OCI-M1 (cell line): ENCODE measurements at places on chromosomes 13 and 19.

- no peak for DNase-seq
Observed at GRCh38 chr13:106385654-106386053, 149.8 kb downstream of the EFNB2 start.

- DNase-seq, result no peak
Observed at GRCh38 chr19:55508120-55508519, 19.9 kb downstream of the SSC5D start.

GRCh38 chr13:99320693-99321481 lies 13.7 kb upstream of the GPR183 start:
- peak; percentile 67 for DNase-seq

GRCh38 chr13:35818633-35819067 lies 312.5 kb downstream of the DCLK1 start:
- peak; percentile 78 for DNase-seq

DNA sequence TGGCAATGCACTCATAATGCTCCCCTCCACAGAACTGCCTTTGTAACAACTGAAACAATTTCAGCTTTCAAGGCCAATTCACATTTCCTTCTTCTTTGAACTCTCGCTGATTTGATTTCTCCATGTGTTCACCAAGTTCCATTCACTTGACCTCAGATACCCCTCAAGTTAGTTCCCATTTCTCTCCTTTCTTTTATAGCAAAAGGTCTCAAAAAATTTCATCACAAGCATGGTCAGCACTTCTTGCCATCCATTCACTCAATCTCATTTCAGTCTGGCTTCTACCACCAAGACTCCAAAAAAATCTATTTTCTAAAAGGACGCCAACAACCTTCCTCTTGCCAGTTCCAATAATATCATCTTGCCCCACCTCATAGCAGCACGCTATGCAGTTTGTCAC lies 135.7 kb downstream of the DIAPH3 start:
- DNase-seq, result no peak

GRCh38 chr19:3404324-3405260 lies 38.2 kb downstream of the NFIC start:
- DNase-seq, result no peak

- DNase-seq, result no peak
Observed at GRCh38 chr13:99404005-99404755, 97.0 kb upstream of the GPR183 start.

DNA sequence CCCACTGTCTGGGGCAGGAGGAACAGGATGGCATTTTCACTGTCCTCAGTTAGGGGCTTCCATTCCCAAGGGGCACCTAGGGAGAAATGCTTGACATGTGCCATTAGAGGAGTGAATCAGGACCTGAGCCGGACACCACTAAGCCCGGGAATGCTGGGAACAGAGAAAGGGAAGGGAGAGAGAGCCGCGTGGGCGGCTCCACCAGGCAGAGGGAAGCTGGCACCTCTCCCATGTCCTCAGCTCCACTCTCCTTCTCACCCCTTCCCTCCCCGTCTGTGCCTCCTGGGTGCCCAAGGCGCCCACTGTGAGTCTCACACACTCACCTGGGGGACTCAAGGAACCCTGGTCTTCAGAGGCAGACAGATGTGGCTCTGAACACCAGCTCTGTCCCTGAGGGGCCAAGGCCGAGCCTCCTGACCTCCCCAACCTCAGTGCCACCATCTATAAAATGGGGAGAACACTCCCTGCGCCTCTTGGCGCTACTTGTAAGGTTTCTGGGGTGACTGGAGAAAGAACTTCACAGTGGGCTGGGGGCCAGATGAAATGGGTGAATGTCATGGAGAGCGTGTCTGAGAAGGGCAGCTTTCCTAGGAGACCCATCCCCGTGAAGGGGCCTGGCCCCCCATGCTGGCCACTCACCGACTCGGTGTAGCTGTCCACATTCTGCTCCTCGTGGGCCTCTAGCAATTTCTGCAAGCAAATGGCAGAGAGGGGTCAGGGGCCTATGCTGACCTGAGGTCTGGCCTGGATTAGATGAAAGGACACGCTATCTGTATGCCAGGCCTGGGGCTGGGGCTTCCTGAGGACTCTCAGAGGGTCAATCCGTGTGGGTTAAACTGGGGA lies 5.3 kb upstream of the KPTN start:
- DNase-seq, result no peak

GRCh38 chr19:35414442-35414841 lies 33.6 kb upstream of the FFAR2 start:
- no peak for DNase-seq
